Stimulated activated CD8-positive, alpha-beta memory T cell treated with anti-CD3 and anti-CD28 coated beads, Interleukin-2, amount 100 ng/mL, for 1 hour (primary cell): ENCODE measurements at places on chromosomes 3 and 15.
A peak's percentile ranks its signal among the peaks of the same experiment; 100 is the strongest.

DNA sequence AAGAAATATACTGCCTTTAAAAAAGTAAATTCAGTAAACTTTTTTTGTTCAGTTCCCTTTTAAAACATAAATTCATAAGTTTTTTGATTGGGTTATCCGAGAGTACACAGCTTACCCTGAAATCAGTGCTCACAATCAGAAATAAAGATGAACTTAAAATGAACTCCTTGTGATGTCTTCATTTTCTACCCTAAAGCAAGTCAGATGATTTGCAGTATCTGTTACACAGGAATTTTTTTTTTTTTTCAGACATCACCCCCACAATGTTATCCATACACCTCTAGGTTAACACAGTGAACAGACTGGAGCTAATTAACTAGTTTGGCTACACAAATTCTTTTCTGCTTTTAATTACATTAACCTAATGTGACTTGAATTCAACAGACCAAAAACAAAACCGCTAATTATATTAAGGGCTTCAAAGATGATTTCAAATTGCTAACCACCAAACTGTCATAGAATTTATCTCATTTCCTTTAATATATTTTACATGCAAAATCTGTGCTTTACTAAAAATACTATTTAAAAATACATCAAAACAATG lies 1042.0 kb downstream of the ROBO1 start:
- no peak for DNase-seq

DNA sequence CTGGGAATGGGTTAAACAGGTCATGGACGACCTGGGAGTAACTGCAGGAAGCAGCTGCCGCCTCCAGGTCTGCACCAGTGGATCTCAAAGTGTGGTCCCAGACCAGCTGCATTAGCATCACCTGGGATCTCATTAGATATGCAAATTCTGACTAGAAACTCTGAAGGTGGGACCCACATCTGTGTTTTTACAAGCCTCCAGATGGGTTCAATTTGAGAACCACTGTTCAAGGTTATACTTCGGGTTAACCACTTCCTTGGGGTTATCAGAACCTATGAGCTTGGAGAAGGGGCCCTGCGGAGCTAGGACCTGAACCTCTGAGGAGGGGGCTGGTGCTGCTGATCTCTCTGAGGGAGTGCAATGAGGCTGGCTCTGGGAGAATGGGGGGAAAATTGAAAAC lies 324.8 kb upstream of the CTDSPL start:
- DNase-seq = no peak

GRCh38 chr15:41890050-41890690 lies 3.7 kb downstream of the SPTBN5 start:
- no peak for DNase-seq

- DNase-seq = no peak
Observed at GRCh38 chr3:149332227-149332765, 1.1 kb downstream of the TM4SF18 start.

GRCh38 chr3:61111825-61112224 lies 139.4 kb downstream of the FHIT start:
- DNase-seq = no peak

DNA sequence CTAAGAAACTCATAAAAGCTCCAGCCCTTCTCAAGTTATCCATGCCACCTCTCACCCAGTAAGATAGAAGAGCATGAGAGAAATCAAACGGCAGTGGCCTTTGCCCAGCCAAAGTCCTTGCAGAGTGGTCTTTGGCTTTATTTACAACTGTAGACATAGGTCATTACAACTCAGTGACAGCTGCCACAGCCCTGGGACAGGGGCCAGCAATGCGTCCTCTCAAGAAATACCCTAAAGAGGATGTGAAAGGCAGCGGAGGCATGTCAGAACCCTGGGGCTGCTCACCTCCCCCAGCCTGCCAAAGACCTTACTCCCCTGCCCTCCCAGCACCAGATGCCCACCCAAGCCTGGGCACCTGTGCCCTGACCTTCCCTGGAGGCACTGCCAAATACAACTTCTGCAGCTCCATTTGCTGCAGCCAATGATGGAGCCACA lies 6.3 kb downstream of the ACAA1 start:
- no peak for DNase-seq

- no peak for DNase-seq
Observed at GRCh38 chr3:38374221-38374620, 27.6 kb downstream of the XYLB start.

DNA sequence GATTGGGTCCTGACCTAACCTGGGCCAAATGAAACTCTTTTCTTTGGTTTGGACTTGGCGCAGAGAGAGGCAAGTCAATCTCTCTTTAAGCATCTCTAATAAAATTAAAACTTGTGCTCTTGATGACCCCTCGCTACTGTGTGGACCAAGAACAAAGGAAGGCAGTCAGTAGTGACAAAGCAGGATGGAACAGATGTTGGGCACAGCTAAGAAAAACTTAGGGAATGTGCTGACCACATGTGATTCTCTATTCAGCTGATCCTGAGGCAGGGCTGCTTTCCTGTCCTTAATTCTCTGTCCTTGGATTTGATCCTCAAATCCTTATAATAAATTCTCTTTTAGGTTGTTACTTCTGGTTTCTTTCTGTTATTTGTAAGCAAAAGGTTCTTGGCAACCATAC lies 259.9 kb downstream of the ZIC1 start:
- DNase-seq = no peak

DNA sequence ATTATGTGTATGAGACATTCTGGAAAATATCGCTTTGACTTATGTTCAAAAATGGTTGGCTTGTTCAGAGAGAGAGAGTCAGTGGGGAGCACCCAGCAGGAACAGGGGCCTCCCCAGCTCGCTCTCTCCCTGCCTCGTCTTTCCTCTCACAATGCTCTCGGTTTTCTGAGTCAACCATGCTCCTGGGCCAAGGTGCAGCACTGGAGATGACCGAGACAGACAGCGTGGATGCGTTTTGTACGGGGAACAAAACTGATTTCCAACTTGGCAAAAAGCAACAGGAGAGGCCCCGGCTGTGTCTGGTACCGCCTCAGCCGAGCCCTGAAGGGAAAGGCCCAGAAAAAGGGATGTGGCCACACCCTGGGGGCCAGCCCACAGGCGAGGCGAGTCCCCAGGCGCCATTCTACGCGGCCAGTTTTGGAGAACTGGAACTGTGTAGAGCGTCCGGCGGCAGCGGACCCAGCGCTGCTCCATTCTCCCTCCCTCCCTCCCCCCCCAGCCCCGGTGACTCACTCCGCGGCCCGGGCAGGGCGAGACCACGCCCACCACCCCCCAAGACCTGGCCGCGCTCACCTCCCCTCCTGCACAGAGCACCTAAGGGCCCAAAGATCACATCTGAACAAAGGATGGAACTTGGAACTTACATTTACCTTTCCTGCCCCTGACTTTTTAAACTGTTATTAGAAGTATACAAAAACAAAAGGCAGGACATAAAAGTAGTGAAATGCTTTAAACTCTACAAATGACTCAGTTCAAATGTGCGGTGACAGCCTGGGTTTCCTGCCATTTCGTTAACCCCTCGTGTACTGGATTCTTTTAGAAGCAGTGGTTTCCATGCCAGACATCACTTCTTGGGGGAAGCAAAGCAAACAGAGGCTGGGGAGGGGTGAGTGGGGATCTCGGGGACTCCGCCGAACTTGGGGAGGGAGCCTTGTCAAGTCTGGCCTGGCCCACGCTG lies 12.7 kb downstream of the ATP10A start:
- peak; percentile 60 for DNase-seq

DNA sequence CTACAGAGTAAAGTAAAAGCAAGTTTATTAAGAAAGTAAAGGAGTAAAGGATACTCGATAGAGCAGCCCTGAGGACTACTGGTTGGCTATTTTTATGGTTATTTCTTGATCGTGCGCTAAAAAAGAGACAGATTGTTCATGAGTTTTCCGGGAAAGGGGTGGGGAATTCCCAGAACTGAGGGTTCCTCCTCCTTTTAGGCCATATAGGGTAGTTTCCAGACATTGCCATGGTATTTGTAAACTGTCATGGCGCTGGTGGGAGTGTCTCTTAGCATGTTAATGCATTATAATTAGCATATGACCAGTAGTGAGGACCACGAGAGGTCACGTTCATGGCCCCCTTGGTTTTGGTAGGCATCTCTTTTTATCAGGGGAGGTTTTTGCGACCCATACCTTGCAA lies 213.1 kb downstream of the OSBPL10 start:
- DNase-seq = no peak

DNA sequence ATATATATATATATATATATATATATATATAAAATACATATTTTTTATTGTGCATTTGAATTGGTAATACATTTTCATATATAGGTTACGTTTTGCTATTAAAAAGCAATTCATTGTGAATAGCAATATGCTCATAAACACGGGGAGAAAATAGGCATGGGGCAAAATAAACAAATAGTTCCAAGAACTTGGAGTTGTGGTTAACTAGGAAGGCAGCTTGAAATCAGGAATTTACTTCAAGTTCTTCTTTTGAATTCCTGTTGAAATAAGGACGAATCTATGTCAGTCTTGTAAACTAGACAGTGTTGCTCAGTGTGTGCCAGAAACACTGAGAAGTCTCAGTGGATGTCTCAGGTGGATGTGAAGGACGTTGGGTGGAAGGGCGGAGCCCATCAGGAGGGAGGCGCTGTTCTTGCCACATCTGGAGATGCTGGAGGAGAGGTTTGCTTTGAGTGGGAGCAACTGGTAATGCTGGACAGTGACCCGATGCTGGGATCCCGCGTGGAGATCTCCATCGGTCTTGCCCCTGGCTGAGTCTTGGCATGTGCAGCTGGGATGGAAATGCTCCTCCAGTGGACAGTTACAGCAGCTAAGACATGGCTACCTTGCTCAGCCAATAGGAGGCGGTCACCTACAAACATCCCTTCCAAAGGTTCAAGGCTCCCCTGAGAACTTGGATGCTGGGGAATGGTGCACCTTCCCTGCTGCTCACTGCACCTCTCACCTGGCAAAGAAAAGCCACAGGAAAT lies 2.5 kb downstream of the IL16 start:
- no peak for DNase-seq

GRCh38 chr3:110099711-110100110 lies 762.4 kb upstream of the DPPA4 start:
- DNase-seq = no peak

GRCh38 chr3:170128259-170128976 lies 53.1 kb downstream of the PHC3 start:
- DNase-seq = no peak

DNA sequence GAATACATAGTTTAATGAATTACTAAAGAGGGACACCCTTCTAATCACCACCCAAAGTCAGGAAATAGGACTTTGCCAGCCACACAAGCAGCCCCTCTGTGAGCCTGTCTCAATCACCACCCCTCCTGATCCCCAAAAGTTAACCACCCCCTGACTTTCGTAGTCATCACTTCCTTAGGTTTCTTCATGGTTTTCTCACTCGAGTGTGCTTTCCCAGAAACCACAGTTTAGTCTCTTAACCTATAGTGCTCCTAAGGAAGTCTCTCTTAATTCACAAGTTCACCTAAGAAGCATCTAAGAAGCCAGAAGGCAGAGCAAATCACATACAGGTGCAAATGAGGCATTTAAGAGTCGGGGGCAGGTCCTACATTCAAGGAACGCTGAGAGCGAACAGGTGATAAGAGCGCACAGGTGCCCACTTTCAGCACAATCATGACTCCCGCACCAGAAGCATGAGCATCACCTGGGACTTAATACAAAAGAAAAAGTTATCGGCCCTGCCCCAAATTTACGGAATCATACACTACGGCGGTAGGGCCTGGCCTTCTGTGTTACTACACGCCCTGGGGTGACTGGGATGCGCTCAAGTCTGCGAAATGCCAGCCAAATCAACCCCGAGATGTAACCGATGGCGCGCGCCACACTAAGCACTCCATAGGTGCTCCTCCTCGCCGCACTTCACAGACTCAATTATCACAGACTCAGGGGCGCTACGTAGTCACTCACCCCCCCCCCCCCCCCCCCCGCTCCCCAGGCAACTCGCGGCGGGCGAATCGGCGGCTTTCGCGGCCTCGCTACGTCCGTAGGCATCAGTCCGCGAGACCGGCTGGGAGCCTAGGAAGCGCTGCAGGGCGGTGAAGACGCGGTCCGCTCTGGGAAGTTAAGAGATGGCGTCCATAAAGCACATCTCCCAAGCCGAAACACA lies 815 bp downstream of the ULK4 start:
- DNase-seq = peak; percentile 13

DNA sequence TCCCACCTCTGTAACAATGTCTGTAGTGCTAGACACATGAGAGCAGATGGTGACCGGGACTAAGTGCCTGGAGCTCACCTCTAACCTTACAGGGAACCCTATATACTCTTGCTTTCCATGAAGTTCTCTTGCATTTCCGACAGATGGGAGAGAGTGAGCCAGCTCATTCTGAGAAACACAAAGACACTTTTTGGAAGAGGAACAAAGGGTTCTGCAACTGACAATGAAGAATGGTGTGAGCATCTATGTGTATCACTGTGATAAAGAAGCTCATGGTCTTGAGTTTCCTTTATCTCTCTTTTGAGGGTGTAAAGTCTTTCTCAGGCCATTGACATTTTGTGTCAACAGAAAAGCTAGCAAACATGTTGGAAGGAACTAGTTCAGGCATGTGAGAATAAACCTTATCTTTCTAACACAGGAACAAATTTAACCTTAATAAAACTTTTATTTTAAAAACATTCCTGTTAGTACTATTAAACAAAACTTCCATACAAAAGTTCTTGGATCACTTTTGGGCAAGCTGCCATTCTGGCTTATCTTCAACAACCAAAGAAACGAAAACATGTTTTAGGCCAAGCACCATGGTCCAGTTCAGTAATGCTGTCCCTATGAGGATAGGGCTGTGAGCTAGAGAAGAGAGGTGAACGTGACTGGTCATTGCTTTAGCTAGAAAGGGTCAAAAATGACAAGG lies 142.7 kb downstream of the THRB start:
- DNase-seq = no peak

DNA sequence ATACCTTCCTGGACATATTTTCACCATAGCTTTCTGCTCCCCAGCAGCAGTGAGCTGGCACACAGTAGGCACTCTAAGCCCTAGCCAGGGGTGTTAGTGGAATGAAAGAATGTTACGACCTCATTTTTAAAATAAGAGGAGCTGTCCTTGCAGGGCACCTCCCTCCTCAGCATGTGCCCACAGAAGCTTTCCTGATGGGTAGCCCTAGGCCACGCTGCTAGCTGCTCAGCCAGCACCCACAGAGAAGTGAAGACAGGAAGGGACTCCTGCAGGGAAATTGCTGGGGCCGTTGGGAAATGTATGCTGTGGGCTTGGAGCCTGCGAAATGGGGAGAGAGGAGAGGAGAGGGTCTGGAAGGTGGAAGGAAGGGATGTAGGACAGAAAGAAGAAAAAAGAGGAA lies 87.3 kb upstream of the ANKRD34C start:
- DNase-seq = no peak

GRCh38 chr3:24067483-24067882 lies 122.4 kb downstream of the NR1D2 start:
- DNase-seq = no peak

- DNase-seq = no peak
Observed at GRCh38 chr3:146142757-146143156, 18.2 kb downstream of the PLOD2 start.

GRCh38 chr15:73620078-73620477 lies 13.1 kb downstream of the NPTN start:
- DNase-seq = no peak

DNA sequence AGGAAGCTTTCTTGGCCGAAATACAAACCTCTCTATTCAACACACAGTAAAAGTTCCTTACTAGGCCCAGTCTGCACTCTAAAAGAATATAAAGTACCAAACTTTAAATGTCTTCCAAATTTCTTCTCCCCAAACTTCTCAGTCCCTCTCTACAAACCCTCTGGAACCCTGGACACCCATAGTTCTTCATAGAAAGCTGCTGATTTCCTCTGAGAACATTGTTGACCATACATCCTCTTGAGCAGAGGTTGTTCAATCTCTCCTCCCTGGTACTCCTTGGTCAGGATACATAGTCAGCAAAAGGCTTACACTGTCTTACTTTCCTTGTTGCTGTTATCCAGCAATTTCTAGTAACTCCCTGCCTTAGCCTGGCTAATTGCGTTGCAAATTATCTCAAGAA lies 3.1 kb upstream of the ACAP2 start:
- no peak for DNase-seq
